ENCODE measurements at places on chromosomes 16 and 17.
A peak's percentile ranks its signal among the peaks of the same experiment; 100 is the strongest.

DNA sequence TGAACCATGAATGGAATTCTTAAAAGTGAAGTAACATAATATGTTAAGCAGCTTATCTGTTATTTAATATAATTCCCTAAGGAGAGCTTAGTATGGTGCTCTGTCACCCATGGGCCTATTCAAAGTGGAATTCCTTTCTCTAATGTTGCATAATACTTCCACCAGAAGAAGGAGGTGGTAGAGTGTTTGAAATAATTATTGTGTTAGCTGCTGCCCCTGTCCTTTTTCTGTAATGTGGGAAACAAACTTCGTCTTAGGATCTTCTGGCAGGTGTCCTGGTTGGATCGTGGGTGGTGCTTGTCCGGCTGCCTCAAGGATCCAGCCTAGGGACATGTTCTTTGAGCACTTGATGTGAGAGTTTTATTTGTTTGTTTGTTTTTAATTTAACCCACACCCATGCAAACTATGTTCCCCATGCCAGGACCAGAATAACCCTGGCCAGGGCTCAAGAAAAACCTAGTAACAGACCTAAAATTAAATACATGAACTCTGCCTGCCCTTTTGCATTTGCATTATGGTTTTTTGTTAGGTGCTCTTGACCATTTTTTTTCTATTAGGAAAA is 46.1 kb downstream of the ZNRF1 start:
- DNase-seq, result no peak

GRCh38 chr17:9380361-9380760 is 195.3 kb downstream of the STX8 start:
- DNase-seq, result no peak

DNA sequence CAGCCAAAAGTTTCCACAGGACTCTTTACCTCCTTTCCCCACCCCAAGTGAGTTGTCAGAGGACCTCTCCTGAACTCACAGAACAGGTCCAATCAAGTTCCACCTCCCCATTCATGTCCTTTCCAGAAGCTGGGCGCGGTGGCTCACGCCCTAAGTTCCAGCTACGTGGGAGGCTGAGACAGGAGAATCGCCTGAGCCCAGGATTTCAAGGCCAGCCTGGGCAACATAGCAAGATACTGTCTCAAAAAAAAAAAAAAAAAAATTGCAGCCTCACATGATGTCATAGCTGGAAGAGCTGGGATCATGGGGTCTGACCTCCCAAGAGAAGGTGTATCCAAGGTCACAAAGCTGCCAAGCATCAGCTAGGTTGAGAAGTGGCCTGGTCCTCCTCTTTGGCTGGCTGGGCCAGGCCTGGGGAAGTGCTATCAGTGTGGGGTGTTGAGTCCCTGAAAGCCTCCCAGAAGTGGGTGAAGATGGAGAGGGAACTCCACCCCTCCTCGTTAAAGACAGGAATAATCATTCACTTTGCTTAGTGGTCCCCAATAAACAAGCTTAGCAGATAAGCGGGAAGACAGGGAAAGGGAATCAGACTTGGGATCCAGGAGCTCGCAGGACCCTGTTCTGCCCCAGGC is 5.5 kb upstream of the MNT start:
- DNase-seq, result no peak

- no peak for DNase-seq
Observed at GRCh38 chr16:78879011-78879410, 721.5 kb downstream of the MAF start.

GRCh38 chr17:50353600-50354195 is 7.8 kb downstream of the XYLT2 start:
- DNase-seq, result no peak

DNA sequence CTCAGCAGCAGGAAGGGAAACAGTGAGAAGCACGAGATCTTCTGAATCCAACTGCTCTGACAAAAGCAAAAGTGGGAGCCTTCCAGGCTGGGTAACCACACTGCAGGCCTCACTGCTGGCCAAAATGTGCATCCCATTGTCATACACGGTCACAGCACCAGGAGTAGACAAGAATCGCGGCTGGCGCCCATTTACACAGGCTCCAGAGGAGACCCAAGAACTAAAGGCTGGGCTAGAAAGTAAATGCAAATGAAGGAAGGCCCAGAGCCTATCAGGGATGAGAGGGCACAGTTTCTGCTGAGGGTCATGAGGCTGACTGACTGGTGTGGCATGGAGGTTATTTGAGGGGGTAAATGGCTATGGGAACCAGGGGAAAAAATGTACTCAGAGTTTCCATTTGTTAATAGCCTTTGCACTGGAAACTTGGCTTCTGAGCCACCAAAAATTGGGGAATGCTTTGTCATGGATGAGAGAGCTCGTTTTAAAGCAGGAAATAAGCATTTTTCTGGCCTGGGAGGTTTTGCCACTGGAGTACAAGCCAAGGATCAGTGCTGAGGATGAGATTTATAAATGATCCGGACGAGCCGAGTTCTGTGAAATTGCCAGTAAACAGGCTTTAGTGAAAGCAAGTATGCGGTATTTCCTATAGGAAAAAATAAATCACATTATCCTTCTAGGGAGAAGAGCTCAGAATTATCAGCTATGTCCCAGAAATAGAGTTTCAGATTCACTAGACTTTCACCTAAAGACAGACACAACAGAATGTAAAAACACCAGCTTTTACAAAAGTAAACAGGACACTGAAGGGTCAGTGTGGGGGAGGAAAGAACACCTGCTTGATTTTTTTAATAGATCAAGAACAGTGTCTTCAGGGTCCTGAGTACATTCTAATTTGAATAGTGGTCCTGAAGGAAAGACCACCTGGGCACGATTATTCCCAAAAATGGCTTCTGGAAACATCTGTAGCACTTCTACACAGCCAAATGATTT is 66.9 kb upstream of the GSG1L start:
- DNase-seq, result no peak

- no peak for DNase-seq
Observed at GRCh38 chr16:75502916-75503605, 7.8 kb upstream of the CHST6 start.

- DNase-seq, result no peak
Observed at GRCh38 chr17:1362065-1362848, 37.8 kb downstream of the YWHAE start.

DNA sequence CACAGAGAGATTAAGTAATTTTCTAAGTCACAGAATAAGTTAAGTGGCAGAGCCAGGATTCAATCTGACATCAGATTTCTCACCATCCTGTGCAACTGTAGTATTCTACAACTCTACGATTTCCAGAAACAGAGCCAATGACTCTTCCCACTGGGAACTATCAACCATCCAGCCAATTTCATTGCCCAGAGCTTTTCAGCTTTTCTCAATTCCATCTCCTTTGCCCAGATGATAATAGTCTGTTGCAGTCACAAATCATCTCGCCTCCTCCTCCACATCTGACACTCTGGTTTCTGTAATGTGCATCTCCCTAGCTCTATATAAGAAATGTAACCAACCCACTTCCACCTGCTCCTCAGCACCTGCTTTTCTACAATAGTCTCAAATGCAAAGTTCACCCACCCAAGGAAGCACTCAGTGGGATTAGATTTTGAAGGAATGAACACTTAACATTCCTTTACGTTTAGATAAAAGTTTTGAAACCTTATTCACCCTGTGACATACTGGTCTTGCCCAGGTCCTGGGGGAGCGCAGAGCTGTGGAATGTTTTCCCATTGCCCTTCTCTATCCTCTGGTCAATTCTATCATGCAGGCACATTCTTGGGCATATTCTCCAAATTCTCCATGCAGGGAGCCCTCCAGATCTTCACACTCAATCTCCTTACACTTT is 167.8 kb upstream of the ASIC2 start:
- no peak for DNase-seq

- DNase-seq, result no peak
Observed at GRCh38 chr17:82489851-82490511, 29.6 kb upstream of the FOXK2 start.

DNA sequence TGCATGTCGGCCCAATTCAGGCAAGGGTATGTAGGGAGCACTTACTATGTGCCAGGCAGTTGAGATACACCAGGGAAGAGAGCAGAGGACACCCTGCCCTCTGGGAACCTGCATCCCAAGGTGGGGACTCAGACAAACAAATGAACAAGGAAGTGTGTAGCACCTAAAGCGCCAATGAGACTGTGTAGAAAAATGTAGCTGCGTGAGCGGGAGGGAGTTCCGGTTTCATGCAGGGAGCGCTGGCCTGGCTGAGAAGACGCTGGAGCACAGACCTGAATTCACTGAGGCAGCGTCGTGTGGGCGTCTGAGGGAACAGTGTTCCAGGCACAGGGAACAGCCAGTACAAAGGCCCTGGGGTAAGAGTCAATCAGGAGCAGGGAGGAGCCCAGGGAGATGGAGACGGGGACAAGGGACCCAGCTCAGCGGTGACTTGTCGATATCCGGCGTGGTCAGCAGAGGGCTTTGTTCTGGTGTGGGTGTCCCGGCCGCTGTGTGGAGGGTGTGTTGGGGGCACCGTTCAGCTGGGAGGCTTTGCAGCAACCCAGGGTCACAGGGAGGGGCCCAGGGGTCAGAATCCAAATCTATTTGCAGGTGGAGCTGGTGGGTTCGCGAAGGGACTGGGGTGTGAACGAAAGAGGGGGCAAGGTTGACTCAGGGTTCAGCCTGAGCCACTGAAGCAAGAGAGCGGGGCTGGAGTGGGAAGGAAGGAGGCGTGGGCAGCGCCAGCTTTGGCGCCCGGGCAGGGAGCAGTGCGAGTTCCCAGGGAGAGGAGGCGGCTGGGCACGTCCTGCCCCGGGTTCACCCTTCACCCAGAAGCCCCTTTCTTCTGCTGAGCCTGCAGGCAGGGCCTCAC is 17.8 kb upstream of the OSGIN1 start:
- no peak for DNase-seq

- DNase-seq, result peak; percentile 39
Observed at GRCh38 chr17:35432176-35433074, at the start of gene SLFN12. Gene SLFN12 (minus strand): TSS chr17:35432500. CDS start chr17:35423028, 9,472 bp downstream.

DNA sequence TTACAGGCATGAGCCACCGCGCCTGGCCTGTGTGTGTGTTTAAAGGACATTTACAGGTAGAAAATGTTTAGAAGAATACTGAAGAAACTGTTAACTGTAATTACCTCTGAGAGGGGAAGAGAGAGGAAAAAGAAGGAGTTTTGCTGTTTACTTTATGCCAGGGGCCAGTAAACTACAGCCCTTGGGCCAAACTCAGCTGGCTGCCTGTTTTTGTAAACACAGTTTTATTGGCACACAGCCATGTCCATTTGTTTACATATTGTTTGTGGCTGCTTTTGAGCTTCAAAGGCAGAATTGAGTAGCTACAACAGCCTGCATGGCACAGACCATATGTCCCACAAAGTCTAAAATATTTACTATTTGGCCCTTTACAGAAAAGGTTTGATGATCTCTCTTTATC is 76.4 kb downstream of the GPR139 start:
- no peak for DNase-seq

DNA sequence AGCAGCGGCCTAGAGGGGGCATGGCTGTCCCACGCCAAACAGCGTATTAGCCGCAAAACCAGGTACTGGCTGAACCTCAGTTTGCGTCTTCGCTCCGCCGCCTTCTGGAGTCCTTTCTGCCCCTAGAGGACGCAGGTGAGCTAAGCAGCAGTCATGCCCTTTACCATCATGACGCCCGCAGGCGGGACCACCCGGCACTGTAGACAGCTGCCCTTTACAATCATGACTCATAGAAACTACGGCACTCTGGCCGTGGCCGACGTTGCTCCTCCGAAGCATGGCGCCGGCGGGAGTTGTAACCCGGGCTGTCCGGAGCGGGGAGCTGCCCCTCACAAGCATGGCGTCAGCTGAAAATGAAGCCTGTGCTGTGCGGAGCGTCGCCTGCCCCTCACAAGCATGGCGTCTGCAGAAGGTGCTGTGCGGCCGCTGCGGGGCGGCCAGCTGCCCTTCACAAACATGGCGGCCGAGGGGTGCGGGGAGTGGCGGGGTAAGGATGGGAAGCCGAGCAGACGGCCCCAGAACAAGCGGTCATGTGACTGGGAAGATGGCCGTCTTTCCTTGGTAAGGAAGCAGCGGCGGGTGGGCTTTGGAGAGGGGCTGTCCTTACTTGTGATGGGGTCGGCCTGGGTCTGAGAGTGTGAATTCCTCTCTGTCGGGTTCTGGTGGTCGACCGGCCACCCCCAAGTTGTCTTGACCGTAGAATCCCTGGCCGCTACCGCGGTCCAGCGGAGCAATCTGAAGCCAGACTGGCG is at the start of gene VPS35L:
Gene VPS35L (plus strand): TSS at position 518 of the 752 bp plus-strand sequence. CDS start 27 bp downstream, at position 545.
- peak; percentile 97 for DNase-seq

DNA sequence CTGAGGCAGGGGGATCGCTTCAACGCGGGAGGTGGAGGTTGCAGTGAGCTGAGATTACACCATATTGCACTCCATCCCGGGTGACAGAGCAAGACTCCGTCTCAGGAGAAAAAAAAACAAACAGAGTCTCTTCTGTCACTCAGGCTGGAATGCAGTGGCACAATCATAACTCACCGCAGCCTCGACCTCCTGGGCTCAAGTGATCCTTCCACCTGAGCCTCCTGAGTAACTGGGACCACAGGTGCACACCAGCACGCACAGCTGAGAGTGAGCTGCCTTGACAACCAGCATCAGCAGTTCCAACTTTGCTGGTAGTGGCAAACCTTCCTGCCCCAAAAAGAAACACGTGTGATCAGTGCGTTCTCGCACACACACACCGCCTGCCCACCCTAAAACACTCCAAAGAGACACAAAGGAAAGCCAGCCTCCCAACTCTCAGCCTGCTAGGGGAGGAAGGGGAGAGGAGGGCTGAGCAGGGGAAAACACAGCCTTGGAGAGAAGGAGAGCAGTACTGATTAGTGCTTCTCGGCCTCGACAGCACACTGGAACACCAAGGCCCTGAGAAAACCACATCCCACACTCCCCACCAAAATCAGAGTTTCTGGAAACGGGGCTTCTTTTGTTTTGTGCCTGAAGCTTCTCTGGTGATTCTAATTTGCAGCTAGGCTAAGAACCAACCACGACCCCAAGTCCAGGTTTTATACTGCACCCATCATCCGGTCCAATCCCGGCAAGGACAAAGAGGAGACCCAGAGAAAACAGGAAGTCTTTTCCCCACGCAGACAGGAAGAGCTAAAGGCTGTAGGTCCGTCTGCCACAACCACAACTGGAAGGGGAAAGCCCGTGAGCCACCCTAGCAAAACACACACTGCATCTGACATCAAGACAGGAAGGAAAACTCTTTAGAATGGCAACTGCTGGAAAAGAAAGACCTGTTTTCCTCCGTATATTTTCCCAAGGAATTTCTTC is 28.8 kb downstream of the ZCCHC14 start:
- DNase-seq, result peak; percentile 45

DNA sequence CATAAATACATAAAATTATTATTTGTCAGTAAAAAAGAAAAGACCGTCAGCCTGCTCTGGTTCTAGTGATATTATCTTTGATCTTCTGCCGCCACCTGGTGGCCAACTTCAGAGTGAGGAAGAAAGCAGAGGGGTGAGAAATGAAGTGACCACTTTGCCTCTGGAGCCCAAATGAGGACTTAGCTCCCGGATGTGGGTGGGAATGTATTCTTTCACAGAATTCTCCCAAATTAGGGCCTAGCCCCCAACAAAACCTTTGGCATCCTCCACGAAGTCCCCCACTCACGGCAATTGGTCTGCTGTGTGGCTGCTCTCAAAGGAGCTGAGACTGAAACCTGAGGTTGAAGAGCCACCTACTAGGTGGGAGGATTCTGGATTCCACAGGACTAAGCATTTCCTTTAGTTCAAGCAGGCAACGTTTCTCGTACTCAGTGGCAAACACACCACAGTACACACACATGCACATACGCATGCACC is 4.9 kb upstream of the ZNF267 start:
- DNase-seq, result no peak
